ENCODE measurements at places on chromosomes 1 and 21.
A peak's percentile ranks its signal among the peaks of the same experiment; 100 is the strongest.

GRCh38 chr1:181783208-181783607 lies 278.3 kb downstream of the ZNF648 start:
- H3K4me1 ChIP-seq: no peaks in the 10 kb centered on the region
- H3K36me3 ChIP-seq: no peaks in the 10 kb centered on the region
- no peak overlapping the region for H3K27ac ChIP-seq
- no peak for DNase-seq
- H3K4me3 ChIP-seq: no peak overlapping the region

DNA sequence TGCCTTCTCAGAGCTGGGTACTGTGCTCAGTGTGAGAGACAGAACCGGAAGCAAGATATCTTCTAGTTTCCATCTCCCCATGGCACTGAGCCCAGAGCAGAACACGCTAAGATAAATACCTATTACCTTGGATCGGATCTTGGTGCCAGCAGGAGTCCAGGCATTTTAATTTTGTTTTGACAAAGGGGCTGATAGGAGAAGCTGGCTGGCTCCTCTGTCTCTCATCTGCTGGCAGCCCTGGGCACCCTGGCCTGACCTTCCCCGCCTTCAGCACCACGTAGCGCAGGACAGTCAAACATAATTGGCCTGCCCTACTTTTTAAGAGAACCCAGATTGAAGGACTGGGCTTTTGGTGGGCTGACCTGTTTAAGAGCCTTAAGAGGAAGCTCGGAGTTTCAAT lies 160.7 kb upstream of the KLHDC7A start:
- H3K36me3 ChIP-seq: no peaks in the 10 kb centered on the region
- no peak overlapping the region for H3K4me3 ChIP-seq
- H3K27ac ChIP-seq: no peak overlapping the region

GRCh38 chr1:202750024-202750423 lies 39.8 kb upstream of the SYT2 start:
- no peaks in the 10 kb centered on the region for H3K27me3 ChIP-seq
- no peaks in the 10 kb centered on the region for H3K36me3 ChIP-seq
- H3K4me1 ChIP-seq: peaks cover 5% of the 10 kb centered on the region
- no peak for DNase-seq
- no peak overlapping the region for H3K4me3 ChIP-seq
- H3K27ac ChIP-seq: no peak overlapping the region

DNA sequence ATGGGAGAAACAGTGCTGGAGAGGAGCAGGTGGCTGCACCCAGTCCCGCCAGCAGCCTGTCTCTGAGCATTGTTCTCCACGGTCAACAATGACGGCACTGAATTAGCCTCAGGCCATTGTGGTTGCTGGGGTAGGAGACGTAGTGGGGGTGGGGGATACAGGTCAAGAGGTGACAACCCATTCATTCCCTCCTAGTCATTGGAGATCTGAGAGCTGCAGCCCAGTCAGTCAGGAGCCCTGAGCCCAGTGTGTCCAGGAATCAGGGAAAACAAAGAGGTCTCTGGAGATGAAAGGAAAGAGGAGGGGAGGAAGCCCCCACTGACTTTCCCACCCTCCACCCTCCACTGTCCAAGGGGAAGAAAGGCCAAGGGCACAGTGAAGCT lies 15.3 kb downstream of the SMIM12 start:
- H3K4me1 ChIP-seq: no peaks in the 10 kb centered on the region
- no peak overlapping the region for H3K27ac ChIP-seq
- H3K4me3 ChIP-seq: no peak overlapping the region
- no peaks in the 10 kb centered on the region for H3K36me3 ChIP-seq
- H3K27me3 ChIP-seq: no peaks in the 10 kb centered on the region

DNA sequence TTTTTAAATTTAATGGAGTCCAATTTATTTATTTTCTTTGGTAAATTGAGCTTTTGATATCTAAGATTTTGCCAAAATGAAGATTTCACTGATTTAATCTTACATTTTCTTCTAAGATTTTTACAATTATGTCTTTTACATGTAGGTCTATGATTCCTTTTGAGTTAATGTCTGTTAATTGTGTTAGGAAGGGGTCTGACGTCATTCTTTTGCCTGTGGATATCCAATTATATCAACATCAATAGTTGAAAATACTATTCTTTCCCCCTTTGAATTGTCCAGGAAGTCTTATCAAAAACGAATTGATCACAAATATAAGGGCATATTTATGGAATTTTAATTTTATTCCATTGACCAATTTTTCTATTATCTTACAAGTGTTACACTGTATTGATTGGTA lies 1258.8 kb upstream of the B3GALT2 start:
- no peak overlapping the region for H3K4me3 ChIP-seq
- no peak for DNase-seq
- H3K27ac ChIP-seq: no peak overlapping the region
- H3K27me3 ChIP-seq: no peaks in the 10 kb centered on the region
- no peaks in the 10 kb centered on the region for H3K36me3 ChIP-seq
- H3K4me1 ChIP-seq: no peaks in the 10 kb centered on the region

DNA sequence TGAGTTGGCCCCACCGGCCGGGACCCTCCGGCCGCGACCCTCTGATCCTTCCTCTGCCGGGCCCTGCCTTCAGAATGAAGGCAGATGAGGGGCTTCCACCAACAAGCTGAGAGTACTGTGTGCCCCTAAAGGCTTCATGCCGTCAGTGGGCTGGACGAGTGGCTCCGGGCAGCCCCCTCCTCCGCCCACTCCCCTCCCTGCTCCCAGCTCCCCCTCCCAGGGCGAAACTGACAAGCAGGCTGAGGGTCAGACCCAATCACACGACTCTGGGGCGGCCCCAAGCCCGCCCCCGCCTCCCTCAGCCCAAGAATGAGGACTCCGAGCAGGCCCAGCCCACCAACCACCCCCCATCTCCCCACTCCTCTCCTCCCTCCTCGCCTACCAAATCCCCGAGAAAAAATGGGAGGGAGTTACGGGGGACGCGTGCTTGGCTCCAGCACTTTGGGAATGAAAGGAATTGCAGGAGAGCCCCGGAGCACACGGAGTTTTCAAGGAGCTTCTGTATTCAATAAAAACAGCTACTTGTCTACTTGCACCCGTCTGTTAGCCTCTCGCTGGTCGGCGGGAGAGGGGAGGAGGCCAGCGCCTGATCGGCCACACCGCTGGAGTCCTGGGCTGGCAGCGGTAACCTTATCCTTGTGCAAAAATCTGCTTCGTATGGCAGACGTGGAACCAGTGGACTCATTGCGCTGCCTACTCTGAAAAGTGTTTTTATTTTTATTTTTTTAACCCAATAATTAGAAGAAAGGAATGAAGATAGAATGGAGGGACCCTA lies at the start of gene COL11A1:
Gene COL11A1 (minus strand): TSS at position 147 of the 775 bp plus-strand sequence. CDS start 344 bp downstream, outside the sequence.
- no peak within 1 kb of the TSS for H3K4me3 ChIP-seq
- H3K27ac ChIP-seq: no peak within 1 kb of the TSS
- no peak for DNase-seq
- no peaks in the 10 kb centered on the region for H3K27me3 ChIP-seq
- H3K4me1 ChIP-seq: no peaks in the 10 kb centered on the region
- H3K36me3 ChIP-seq: no peaks in the 10 kb centered on the region

DNA sequence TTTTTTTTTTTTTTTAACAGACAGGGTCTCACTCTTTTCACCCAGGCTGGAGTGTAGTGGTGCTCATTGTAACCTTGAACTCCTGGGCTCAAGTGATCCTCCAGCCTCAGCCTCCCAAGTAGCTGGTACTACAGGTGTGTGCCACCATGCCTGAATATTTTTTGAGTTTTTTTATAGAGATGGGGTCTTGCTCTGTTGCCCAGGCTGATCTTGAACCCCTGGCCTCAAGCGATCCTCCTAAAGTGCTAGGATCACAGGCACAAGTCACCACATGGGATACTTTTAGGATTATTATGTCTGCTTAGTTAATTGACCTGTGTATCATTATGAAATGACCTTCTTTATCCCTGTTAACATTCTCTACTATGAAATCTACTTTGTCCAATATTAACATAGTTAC lies 38.0 kb downstream of the RASSF5 start:
- H3K4me3 ChIP-seq: no peak overlapping the region
- DNase-seq: no peak

DNA sequence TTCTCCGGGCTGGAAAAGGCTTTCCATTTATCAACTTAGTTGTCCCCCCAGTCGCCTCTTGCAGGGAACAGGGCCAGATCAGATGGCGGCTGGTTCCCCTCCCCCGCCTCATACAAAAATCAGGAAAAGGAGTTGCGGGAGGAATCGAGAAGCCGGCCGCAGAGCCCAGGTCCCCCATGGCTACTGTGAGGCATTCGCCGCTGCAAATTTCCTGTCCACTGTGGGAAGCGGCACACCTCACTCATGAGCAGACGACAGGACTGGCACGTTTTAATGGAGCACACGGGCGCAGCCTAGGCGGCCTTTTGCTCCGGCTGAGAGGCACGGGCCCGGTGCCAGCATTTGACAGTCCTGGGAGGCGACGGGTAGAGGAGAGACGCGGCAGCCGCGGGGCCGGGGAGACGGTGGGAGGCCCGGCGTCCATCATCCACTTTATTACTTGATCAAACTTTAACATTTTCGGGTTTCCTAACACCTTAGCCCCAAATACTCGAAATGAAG lies 1.1 kb downstream of the GNG4 start:
- no peak overlapping the region for H3K4me3 ChIP-seq
- H3K36me3 ChIP-seq: no peaks in the 10 kb centered on the region
- DNase-seq: no peak
- no peaks in the 10 kb centered on the region for H3K27me3 ChIP-seq

- H3K4me3 ChIP-seq: no peak overlapping the region
- H3K4me1 ChIP-seq: no peaks in the 10 kb centered on the region
- H3K27me3 ChIP-seq: no peaks in the 10 kb centered on the region
- no peaks in the 10 kb centered on the region for H3K36me3 ChIP-seq
- H3K27ac ChIP-seq: no peak overlapping the region
Observed at GRCh38 chr1:30868833-30869435, 39.6 kb downstream of the SDC3 start.

- H3K4me3 ChIP-seq: no peak overlapping the region
- no peaks in the 10 kb centered on the region for H3K36me3 ChIP-seq
- H3K4me1 ChIP-seq: no peaks in the 10 kb centered on the region
- DNase-seq: no peak
- H3K27me3 ChIP-seq: peaks cover 3% of the 10 kb centered on the region
Observed at GRCh38 chr1:216904471-216904870, 181.2 kb upstream of the ESRRG start.

DNA sequence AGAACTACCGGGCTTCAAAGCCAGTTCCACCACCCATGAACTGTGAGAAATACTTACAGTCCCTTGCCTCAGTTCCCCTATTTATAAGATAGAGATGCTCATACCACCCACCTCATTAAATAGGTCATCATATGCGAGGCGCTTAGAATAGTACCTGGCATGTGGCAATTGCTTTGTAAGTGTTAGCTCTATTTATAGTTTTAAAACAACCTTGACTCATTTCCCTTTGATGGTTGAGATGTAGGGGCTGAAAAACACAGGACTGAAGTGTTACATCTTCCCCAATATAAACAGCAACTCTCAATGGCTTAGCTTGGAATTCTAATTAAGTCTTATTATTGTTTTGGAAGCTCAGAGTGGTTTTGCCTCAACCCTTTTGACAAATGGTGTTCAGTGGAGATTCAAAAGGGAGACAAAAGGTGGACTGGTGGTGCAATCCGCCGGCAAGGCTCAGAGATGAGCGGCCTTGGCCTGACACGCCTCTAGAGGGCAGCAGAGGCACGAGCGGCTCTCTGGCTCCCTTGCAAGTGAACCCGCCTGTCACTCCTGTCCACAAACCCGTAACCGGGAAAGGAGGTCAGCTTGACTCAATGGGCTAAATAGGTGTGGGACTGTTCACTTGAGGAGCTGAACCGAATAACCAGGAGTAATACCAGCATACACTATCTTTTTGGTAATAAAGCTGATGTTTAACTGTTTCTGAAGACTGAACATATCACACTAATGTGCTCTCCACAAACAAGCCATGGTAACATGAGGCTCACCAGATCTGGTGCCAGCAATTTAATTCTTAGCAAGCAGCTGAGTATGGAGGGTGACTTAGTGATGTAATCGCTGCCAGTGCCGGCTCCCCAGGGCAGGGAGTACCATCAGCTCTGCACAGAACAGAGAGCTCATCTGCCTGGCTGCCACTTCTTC lies 19.5 kb upstream of the SMYD2 start:
- no peaks in the 10 kb centered on the region for H3K36me3 ChIP-seq
- H3K27ac ChIP-seq: no peak overlapping the region
- H3K4me1 ChIP-seq: peaks cover 4% of the 10 kb centered on the region
- peak; percentile 86 for DNase-seq
- H3K27me3 ChIP-seq: no peaks in the 10 kb centered on the region

DNA sequence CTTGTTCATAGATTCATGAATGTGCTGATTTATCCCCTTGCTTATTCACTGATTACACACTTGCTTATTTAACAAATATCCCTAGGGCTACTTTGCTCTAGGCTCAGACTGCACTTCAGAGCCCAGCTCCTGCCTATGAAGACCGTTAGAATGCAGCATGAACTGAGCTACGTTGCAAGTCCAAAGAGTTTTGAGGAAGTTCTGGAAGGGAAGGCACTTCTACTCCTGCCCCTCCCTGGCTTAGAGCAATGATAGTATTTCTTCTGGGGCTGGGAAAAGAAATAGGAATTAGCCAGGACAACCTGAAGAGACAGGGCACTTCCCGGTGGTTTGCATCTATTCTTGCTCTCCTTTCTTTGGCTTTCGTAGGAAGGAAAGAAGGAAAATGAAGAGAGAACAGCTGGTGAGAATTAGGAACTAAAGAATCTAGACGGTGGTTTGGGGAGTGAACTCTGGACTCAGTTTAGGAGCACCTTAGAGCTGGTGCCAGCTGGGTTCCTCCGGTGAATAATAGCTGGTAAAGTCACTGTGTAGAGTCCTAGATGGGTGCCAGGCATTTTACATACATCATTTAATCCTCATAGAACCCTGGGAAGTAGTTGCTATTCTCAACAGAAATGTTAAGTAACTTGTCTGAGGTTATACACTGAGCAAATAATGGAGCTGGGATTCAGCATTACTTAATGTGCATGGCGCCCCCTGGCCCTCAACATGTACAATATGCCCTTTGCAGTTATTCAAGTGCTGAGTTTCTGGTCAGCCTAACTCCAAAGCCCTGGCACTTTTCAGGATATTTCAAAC lies 65.9 kb downstream of the NDUFS5 start:
- peak; percentile 81 for DNase-seq
- no peaks in the 10 kb centered on the region for H3K4me1 ChIP-seq
- no peak overlapping the region for H3K4me3 ChIP-seq
- no peak overlapping the region for H3K27ac ChIP-seq
- H3K27me3 ChIP-seq: no peaks in the 10 kb centered on the region
- no peaks in the 10 kb centered on the region for H3K36me3 ChIP-seq

GRCh38 chr1:185268352-185268751 lies 48.7 kb downstream of the IVNS1ABP start:
- no peaks in the 10 kb centered on the region for H3K36me3 ChIP-seq
- H3K4me1 ChIP-seq: no peaks in the 10 kb centered on the region
- no peak overlapping the region for H3K4me3 ChIP-seq

- H3K36me3 ChIP-seq: no peaks in the 10 kb centered on the region
- peaks cover 22% of the 10 kb centered on the region for H3K4me1 ChIP-seq
- peak; percentile 88 for DNase-seq
- no peaks in the 10 kb centered on the region for H3K27me3 ChIP-seq
- peak overlapping the region; percentile 61 for H3K27ac ChIP-seq
- H3K4me3 ChIP-seq: peak overlapping the region; percentile 82
Observed at GRCh38 chr1:1628754-1629429, 3.1 kb upstream of the MMP23B start.

- H3K4me1 ChIP-seq: peaks cover 10% of the 10 kb centered on the region
- H3K4me3 ChIP-seq: no peak overlapping the region
- DNase-seq: no peak
- no peak overlapping the region for H3K27ac ChIP-seq
- H3K36me3 ChIP-seq: no peaks in the 10 kb centered on the region
- no peaks in the 10 kb centered on the region for H3K27me3 ChIP-seq
Observed at GRCh38 chr1:50272912-50273311, 150.3 kb downstream of the DMRTA2 start.
